Stimulated activated CD8-positive, alpha-beta memory T cell treated with anti-CD3 and anti-CD28 coated beads, Interleukin-7, amount 100 ng/mL, for 1 hour (primary cell): ENCODE measurements at places on chromosomes 2 and 18.

DNA sequence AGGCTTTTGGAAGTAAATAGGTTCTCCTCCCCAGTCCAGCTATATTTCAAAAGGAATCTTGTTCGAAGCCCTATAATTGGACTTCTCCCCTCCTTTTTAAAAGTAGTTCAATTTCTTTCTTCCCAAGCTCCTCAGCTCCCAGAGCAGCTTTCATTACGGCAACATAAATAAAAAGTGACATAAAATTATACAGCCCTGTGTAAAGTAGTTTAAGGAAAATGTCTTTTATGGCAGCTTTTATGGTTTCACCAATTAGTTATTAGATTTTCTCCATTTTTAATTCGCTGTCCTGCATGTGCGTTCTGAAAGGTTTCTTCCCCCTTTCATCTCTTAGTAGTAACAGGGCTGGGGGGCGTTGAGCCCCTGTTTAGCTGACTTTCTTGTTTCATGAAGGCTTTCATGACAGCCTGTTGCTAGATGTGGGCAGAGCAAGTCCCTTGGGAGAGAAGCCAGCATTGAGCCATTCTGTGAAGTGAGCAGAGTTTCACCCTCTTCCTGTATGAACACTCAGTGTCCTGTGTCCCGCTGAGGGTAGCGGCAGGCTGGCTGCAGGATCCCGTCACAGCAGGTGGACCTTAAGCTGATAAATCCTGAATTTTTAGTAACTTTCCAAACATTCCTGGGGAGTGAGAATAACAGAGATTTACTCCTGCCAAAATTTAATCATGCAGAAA is 229.7 kb upstream of the SPRED2 start:
- DNase-seq, result no peak

DNA sequence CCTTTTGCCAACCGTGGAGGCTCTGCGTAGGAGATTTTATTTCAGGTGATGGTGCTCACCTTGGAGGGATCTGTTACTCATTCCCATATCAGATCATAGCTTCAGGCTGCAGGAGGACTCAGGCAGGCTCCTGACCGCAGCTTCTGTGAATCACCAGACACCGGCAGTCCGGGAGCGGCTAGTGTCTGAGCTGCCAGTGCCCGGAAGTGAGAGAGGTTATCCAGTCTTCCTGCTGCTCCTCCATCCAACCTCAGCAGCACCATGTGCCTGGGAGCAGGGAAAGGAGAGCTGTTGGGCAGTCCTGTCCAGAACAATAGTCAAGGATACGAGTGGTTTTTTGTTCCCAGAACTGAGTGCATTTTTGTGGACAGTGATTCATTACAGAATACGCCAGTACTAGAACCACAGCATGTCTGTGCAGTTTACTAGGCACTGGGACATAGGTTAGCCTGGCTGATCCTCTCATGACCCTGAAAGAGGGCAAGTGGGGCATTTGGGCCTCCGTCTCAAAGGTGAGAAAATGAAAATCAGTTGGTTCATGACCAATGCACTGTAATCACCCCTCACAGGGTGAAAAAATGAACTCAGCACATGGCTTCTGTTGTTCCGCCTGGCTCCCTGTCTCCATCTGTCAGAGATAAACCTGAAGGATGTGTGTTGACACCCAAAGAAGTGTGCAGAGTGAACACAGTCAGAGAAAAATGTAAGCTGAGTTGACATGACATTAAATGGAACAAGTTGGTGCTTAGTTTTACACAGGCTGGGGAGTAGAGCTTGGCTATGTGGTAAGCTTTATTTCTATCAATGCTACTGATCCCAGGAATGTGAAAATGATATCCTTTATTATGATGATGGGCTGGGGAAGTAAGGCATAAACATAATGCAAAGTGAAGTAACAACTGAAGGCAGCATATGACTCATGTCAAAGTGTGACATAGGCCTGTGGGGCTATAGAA is 12.2 kb downstream of the FHOD3 start:
- DNase-seq, result no peak

DNA sequence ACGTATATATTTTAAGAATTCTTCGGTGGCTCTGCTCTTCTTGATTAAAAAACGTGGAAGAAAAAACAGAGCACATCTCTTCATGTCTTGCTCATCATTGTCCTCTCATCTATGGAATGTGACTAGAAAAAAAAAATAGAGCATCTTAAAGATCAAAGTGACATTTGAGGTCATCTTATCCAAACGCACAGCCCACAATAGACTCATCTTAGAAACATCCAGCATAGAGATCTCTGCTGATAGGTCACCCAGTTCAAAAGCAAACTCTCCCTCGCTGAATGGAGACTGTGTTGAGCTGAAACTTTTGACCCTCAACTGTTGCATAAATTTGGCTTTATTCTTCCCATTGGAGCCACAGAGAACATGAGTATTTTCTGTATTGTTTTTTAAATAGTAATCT is 65.2 kb downstream of the CMPK2 start:
- DNase-seq, result no peak

DNA sequence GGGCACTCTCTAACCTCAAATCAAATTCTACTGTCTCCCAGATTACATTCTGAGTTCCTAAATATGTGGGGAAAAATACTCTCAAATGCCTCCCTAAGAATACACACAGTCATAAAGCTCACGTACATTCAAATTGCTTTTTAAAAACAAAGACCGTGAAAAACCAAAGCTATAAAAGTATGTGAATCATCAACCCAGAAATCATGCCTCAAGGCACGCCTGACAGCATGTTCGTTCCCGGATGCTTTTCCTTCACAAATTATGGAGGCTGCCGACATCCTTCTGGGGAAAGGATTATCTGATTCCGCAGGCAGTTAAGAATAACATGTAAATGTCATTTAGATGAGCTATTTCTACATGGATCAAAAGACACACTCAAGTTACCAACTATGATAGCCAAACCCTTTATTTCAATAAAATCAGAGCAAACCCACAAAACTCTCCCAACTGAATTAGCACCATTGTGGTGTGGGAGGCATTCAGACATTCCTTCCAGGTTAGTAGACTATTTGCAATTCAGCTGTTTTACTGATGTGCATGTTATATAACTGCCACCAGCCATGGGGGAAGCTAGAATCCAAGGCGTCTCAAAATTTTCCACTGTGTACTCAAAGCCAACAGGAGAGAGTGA is 398.2 kb upstream of the TRIB2 start:
- DNase-seq, result no peak
